ENCODE measurements at places on chromosomes 4 and X.

DNA sequence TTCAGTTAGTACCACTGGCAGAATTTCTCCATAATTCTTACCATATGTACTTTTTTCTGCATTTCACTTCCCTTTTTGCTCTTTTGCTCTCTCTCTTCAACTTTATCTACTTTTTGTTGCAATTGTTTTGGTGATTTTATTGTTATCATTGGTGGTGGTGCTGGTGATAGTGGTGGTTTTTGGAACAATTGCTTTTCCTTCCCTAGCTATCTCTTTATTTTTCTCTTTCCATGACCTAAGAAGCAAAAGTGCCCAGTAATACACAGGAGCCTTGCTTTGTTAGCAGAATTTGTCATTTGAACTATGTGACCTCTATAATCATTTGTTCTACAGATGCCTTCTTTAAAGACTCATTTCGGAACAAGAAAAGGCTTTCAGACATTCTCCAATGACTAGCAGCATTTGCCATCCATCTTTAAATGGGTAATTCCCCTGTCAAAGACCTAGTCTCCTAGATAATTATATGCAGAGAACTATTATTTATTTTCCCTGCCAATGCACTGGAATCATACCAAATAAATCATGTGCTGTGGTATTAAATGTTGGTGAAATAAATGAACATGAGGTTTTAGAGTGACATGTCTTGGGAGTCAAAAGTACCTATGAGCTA is 154.5 kb downstream of the GASK1B start:
- no peak for DNase-seq

- no peak for DNase-seq
Observed at GRCh38 chr4:61805979-61806378, 605.9 kb downstream of the ADGRL3 start.

GRCh38 chr4:123478859-123479345 is 82.3 kb downstream of the SPRY1 start:
- DNase-seq: peak; percentile 49

DNA sequence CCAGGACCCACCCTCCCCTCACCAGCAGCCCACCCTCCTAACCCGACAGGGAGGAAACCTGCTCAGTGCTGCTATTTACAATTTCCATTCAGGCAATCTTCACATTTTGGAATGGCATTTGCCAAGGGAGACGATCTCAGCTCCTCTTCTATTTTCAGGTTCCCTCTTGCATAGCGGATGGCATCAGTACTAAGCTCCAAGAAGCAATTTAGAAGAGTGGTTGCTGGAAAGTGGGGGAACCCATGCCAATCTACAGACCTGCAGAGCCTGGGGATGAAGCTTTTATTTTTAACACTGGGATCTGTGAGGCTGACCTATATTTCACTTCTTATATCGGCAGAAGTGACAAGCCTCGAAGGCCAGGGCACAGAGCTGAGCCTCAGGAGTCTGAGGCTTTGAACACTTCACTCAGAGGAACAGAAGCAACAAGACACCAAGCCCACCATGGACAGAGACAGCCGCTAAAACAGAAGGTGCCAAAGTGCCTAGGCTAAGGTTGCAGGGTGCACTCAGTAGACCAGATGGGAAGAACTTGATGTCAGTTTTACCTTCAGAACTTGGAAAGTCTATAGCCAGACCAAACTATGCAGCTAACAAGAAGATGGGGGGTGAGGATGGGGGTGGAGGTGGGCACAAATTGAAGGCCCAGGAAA is 44.0 kb downstream of the SCD5 start:
- no peak for DNase-seq

DNA sequence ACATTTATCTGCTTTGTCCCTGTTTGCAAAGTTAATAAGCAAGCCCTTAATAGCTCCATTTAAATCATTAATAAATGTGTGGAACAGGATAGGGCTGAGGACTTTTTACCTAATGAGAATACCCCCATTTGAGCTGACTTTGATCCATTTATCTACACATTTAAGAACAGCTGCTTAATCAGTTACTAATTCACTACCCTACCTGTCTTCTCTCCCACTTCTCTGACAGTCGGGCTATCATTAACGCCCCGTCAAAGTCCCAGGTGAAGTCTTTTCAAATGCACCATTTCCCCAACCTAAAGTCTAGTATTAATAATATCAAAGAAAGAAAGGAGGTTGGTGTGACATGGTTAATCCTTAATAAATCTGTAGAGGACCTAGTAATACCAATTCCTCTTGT is 57.2 kb upstream of the NAP1L5 start:
- no peak for DNase-seq

DNA sequence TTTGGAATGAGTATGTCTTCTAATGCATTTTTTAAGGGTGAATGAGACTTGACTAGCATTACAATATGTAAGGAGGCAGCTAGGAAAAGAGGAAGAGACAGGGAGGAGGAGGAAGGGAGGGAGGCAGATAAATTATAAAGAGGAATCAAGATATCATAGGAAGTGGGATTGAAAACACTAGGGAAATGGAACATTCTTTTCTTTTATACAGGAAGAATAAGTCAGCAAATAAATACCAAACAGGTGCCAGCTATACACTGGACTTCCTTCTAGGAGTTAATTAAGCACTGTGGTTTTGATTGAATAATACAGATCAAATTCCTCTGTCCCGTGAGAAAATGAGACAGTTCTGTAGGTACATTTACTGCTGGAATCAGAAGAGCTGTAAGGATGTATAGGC is 78.6 kb downstream of the PACRGL start:
- no peak for DNase-seq

- DNase-seq: peak; percentile 6
Observed at GRCh38 chr4:180557348-180557747, 1685.9 kb upstream of the TENM3 start.

DNA sequence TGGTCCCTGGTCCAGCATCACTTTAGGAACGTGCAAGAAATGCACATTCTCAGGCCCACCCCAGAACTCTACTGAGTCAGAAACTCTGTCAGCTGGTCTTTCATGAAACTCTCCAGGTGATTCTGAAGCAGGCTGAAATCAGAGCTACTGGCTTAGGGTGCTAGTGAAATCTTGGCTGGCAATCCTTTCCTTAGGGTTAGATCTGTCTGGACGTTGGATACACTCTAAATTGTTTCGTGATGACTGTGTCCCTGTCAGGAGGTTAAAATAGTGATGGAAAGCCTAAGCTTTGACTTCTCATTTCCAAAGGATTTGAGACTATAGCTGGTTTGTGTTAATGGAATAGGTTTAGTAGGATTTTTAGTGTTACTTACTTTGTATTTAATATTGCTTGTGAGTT is 99.1 kb downstream of the ARHGAP10 start:
- DNase-seq: no peak

DNA sequence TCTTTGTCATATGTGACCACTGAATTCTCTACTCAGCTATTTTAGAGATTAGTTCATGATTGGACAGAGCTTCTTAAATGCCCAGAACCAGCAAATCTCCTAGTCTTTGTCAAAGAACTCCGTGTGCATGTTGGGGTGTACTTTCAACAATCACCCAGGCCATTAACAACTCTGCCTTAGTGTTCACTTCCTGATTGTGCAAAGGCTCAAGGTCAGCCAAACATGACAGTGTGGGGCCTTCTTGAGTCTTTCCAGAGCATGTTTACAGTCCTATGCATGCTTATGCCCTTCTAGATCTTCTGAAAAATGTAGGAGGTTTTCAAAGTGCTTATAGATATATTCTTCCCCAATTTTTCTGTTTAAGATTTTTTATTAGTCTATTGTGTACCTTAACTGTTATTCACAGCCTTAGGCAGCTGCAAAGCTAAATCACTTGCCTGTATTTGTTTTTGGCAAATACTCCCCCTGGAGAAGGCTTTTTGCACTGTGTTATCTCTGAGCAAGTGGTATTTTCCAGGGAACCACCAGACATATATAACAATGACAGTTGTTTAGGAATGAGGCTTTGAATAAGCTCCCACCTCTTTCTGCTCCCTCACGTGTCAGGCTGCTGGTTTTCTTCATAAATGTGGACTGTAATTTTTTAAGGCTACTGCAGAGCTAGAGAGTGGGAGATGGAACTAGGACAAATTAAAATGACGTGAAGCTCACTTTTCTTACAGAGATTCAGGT is 24.0 kb upstream of the DRP2 start:
- no peak for DNase-seq

- DNase-seq: no peak
Observed at GRCh38 chrX:109268340-109268739, 213.5 kb downstream of the GUCY2F start.

DNA sequence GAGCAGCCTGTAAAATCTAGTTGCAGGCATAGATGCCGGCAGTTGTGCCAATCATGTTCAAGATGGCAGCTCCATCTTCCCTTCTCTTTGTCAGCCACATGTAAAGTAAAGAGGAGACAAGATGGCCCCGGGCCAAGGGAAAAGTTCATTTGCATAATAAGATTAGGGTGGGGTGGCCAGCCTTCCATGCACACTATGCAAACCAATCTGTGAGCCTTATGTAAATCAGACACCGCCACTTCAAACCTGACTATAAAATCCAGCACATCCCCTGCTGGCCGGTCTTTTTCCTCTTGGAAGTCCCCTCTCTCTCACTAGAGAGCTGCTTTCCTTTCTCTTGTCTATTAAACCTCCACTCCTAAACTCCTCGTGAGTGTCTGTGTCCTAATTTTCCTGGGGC is 78.9 kb upstream of the CBR4 start:
- DNase-seq: no peak

- no peak for DNase-seq
Observed at GRCh38 chr4:165301833-165302232, 25.6 kb upstream of the MSMO1 start.

GRCh38 chr4:569958-570667 is 6.0 kb downstream of the TMEM271 start:
- DNase-seq: no peak

Measured in NB4 (cell line).